Stimulated activated naive B cell treated with anti-CD40 and anti-IgM and Interleukin-4, amounts not matched to agents 10 μg/mL and 1 μg/mL and 100 μg/mL, for 72 hours (primary cell): ENCODE measurements at places on chromosomes 5 and 9.

- DNase-seq: no peak
Observed at GRCh38 chr5:16456103-16456832, 9.3 kb downstream of the ZNF622 start.

DNA sequence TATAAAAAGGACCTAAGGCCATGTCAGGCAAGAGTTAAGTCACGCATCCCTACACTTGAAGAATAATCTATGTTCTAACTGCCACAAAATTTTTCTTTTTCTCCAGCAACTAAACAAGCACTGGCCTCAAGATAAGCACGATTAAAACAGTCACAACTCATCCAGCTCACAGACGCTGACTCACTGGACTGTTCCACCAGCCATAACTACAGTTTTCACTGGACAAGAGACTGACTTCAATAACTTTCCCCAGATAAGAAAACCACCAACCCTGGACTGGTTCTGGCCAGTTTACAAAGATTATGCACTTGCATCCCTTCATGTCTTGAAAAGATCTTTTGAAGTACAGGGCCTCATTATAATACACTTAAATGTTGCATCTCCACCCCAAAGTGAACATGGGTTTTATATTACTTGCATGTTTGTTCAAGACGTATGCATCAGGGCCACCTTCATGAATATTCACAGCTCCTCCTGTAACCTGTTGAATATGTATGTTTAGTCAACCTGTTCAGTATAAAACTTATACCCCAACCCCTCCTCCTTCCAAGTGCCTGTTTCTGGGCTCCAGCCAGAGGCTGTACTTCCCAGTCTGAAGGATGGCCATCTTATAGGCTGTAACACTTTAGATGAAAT lies 129.3 kb upstream of the EPB41L4A start:
- DNase-seq: no peak

GRCh38 chr5:143025971-143026370 lies 255.8 kb downstream of the ARHGAP26 start:
- DNase-seq: no peak

- no peak for DNase-seq
Observed at GRCh38 chr5:72235725-72236124, 84.3 kb downstream of the MRPS27 start.

DNA sequence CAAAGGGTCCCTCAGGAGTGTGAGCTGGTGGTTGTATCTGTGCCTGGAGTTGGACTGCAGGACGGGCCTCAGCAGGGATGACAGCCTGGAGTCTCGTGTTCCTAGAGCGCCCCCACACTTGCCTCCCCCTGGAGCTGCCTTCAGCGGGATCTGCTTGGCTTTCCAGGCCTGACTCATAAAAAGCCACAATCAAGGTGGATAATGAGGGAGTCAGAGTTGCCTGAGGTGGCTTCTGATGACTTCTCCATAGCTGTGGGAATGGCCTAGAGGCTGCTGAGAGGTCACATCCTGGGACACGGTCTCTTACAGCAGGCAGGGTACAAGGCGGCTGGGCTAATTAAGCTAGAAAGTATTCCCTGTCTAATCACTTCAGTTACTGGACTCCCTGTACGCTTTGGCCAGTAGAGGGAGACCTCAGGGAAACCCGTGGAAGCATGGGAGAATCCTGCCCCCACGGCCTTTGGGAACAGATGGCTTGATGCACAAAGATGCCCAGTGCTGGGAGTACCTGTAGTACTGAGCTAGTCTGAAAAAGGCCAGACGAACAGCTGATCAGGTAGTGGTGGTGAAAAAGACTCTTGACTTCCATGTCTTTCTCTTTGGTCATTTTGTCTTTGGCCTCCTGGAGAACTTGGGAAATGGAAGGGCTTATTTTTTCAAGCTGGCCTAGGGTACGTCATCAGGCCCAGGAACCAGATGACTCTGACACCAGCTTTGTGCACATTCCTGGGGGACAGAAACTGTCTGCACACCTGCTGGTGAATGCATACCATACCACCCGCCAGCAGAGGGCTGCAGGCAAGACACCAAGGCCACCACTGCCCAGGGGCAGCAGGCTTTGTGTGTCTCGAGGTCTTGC lies 16.1 kb upstream of the FRRS1L start:
- no peak for DNase-seq

DNA sequence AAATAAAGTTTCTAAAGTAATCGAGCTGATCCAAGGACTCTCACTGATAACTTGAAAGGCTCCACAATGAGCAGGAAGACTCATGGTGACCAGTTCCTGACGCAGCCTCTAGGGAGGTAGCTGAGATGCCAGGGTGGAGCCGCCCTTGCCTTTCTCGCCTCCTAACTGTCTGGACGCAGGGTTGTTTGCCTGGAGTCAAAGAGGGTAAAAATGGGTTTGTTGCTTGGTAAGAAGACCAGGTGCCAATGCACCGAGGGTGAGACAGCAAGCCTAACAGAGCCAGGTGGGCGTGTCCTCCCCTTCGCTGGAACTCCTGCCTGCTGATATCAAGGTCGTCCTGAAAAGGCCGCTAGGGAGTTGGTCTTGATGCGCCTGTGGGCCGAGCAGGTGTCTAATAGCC lies 48.6 kb upstream of the FCN1 start:
- DNase-seq: no peak

- no peak for DNase-seq
Observed at GRCh38 chr9:135506327-135507103, 6.0 kb downstream of the MRPS2 start.

DNA sequence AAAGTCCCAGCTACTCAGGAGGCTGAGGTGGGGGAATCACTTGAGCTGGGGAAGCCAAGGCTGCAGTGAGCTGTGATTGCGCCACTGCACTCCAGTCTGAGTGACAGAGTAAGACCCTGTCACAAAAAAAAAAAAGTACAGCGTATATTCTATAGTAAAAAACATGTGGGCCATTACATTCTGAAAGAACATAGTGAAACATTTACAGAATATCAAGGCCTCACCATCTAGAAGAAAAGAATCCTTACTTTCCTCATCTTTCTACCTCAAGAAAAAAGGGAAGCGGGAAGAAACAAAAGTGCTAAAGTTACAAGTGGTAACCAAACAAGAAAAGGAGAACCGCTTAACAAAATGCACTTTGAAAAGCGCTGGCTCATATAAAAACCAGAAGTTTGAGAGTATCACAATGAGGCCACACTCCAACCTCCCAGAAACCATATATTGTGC lies 5.7 kb upstream of the SYK start:
- no peak for DNase-seq

GRCh38 chr9:89919171-89919681 lies 314.4 kb downstream of the GADD45G start:
- DNase-seq: peak; percentile 49

DNA sequence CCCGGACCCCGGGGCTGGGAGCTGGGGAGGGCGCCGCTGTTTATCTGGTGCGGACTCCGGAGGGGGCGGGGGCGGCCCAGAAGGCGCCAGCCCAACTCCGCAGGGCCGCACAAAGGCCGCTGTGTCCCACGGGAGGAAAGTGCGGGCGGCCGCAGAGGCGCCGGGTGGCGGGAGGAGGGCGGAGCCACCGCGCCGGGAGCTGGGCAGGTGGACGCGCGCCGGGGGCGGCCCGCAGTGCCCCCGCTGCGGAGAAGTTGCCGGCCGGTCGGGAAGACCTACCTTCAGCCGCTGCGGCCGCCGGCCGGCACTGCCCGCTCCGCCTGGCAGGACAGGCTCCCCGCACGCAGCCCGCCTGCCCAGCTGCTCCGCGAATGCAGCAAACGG lies 43.6 kb downstream of the NACC2 start:
- no peak for DNase-seq

DNA sequence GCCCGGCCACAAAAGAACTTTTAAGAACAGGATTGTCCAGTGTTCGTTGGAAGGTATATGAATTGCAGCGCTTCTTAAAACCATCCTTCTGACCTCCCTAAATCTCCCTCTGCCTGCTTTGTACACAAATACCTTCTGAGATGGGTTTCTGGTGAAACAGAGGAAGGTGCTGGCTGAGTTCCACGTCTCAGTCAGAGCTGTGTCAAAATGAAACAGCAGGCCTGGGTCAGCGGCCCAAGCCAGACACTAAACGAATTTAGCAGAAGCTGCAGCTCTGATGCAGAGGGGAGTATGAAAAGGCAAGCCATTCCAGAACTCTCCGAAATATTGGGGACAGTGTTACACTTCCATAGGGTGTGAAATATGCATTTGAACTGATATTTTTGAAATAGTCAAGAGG lies 37.8 kb upstream of the CRB2 start:
- DNase-seq: peak; percentile 64

DNA sequence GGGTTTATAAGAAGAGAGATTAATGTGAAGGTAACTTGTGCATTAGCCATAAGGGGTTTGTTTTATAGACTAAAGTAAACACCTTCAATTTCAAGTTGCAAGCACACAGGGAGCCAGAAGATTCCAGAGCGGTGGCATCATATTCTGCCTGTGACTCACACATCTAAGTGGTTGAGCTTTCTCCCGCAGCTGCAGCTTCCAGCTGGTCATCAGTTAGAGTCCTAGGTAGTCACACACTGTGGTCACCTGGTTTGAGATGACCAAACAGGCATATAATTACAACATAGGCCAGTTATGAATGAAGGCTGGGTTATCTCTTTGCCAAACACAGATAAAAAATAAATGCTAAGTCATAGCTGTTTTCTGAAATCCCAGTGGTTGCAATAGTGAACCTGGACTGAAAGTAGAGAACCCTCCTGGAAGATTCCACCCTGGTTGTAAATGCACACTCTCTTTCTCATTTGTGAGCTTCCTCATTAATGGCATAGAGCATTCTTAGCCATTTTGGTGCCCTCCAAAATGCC lies 171.3 kb downstream of the GDNF start:
- DNase-seq: no peak

DNA sequence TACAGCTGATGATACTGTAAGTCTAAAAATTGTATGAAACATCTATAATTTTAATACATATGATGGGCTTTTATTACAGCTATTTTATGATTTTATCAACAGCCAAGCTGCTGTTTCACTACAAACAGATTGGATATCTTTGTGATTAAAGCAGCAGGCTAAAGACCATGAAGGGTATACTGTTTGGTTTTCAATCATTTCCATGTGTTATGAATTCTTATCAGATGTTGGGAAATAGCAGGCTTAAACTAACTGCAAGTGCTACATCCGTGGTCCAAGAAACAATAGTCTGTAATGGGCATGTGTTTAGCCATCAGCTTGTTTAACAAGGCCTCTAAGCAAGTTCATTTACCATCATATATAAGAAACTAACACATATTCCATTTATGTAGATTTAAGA lies 107.5 kb downstream of the CWC27 start:
- no peak for DNase-seq

- no peak for DNase-seq
Observed at GRCh38 chr9:125472562-125472925, 210.9 kb downstream of the GAPVD1 start.

GRCh38 chr5:169079697-169080096 lies 221.2 kb downstream of the SLIT3 start:
- no peak for DNase-seq

DNA sequence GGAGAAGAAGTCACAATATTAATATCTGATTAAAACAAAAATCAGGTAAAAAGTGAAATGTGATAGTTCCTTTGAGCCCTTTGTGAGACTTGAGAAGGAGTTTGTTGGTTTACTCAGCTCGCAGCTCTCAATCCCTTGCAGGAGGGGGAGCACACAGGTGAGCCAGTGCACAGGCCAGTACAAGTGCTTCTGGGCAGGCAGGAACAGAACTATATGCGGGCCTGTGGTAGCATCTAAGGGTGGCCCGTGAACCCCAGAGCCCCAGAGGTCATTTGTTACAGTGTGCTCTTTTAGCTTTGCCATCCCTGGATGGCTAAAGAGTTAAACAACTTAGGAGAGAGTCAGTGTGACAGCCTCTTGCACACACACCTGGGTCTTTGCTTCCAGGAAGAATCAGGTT lies 215.3 kb upstream of the EDIL3 start:
- DNase-seq: no peak

GRCh38 chr5:151238303-151238741 lies 14.4 kb upstream of the CCDC69 start:
- DNase-seq: peak; percentile 34

DNA sequence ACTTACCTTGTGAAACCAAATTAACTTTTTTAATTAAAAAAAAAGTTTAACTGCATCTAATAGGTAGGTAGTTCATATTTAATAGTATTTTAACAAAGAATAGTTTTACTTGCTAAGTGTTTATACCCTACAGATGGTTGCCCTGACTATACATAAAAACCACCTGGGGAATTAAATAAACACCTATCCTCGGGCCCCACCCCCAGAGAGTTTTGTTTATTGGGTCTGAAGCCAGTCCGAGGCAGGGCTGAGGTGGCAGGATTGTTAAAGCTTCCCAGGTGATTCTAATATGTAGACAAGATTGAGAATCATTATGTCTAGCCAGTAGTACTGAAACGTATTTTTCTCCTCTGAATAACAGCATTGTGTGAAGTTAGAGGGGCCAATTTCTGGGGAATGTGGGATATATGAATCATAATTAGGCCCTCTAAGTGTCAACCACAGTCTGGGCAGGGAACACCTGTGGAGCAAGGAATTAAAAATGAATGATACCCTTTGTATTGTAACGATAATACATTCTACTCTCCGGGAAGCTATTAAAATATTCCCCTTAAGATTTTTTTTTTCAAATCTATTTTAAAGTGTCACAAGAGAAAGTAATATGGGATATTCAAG lies 5.6 kb upstream of the PAM start:
- DNase-seq: no peak

DNA sequence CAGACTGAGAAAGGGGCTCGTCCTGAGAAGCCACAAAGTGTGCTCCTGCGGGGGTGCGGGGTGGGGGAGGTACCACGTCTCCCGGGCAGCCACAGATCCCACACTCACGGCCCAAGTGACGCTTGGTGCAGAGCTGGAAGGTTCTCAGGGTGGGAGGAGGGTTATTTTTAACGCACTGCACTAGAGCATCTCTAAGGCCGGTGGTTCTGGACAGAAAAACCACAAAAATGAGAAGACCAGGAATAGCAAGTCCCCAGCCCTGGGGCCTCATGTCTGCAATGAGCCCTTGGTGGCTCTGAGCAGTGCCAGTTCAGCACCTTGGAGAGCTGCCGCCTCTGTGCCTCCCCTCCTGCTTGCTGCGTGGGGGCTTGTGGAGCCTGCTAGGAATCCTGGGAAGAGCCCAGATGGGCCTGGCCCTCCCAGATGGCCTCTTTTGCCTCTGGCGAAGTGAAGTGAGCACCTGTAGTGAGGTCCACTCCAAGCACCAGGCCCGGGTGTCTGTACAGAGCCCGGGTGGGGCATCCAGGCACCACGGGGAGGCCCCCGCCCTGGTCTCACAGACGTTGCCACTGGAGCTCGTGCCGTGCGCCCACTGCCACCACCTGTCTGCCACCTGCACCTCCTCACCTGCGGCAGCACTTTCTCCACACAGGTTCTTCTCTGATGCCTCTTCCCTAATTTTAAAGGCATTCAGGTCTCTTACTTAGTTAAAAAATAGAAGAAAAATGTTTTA lies 48.9 kb upstream of the CACNA1B start:
- no peak for DNase-seq

DNA sequence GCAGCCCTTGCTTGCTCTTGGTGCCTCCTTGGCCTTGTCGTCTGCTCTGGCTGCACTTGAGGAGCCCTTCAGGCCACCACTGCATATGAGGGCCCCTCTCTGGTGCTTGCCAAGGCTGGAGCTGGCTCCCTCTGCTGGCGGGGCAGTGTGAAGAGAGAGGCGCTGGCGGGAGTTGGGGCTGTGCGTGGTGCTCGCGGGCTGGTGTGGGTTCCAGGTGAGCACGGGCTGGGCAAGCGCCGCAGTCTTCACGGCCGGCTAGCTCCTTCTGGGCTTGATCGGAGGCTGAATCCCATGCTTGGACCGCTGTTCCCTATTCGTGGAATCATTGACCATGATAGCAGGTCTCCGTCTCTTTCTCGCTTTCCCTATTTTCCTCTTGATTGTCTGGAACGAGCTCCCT lies 56.5 kb downstream of the XRCC4 start:
- DNase-seq: no peak

GRCh38 chr9:107631788-107632187 lies 142.2 kb upstream of the KLF4 start:
- DNase-seq: no peak

GRCh38 chr5:109034306-109034705 lies 286.6 kb downstream of the FER start:
- no peak for DNase-seq
